ENCODE measurements at places on chromosomes 2 and 18.

- DNase-seq, result no peak
These were observed 410.2 kb upstream of the CHST9 start for GRCh38 chr18:27595113-27595838.

- no peak for DNase-seq
These were observed 28.0 kb downstream of the CERKL start for GRCh38 chr2:181628590-181629585.

DNA sequence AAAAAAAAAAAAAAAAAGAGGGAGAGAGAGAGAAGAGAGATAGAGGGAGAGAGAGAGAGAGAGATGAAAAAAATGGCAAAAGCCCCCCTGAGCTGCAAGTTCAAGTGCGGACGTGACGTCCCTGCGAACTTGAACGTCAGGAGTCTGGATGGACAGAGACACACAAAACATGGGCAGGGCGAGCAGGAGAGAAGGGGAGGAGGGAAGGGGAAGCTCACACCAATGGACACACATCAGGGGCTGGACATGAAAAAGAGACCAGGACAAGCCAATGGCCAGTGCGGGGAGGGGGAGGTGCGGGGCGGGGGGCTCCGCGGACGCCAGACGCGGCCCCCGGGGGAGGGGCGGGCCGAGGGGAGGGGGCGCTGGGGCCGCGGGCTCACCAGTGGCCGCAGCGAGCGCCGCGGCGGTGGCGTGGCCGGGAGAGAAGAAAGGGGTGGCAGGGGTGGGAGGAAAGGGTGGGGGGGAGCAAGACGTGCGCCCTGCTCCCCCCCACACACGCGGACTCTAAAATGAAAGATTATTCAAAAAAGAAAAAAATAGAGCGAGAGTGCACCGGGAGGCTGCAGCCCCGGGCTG lies at the start of gene BCL11A:
Gene BCL11A (minus strand): TSS at position 160 of the 579 bp plus-strand sequence. CDS start 384 bp downstream, outside the sequence.
- DNase-seq, result peak; percentile 55

DNA sequence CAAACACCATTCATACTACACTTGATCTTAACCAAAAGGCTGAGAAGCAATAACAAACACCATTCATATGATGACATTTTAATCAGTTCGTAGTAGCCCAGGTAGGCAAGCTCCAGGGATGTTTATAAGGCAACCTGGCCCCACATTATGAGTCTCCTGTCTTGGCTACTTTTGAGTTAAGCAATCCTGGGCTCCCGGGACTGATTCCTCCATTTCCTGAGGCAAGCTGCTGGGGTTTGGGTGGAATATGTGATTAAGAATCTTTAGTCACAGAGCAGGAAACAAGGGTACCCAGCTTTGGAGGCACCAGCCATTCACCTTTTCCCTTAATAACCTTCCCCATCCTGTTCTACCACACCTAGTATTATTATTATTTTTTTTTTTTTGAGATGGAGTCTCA lies 24.5 kb upstream of the SPRED2 start:
- no peak for DNase-seq

GRCh38 chr2:189849550-189849949 lies 65.3 kb downstream of the PMS1 start:
- no peak for DNase-seq

All from NCI-H1436 (cell line).